Midbrain (tissue), 1 donor: ENCODE measurements at places on chromosomes 4 and X.

GRCh38 chr4:1504595-1505500, 98.6 kb upstream of the NKX1-1 start:
- DNase-seq, result no peak

DNA sequence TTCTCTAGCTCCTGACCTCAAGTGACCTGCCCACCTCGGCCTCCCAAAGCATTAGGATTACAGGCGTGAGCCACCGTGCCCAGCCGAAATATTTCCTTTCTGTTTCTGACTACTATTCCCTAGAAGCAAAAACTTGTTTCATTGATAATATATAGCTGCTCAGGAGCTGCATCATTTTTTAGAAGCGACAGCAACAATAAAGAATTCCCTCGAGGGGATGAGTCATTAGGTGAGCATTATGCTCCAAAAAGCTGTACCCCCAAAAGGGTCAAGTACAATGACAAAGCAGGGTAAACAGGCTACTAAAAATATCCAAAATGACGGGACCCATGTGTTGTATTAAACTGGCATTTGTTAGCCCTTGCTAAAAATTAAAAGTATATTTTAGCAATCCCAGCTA, 67.0 kb downstream of the RBM47 start:
- DNase-seq, result no peak

DNA sequence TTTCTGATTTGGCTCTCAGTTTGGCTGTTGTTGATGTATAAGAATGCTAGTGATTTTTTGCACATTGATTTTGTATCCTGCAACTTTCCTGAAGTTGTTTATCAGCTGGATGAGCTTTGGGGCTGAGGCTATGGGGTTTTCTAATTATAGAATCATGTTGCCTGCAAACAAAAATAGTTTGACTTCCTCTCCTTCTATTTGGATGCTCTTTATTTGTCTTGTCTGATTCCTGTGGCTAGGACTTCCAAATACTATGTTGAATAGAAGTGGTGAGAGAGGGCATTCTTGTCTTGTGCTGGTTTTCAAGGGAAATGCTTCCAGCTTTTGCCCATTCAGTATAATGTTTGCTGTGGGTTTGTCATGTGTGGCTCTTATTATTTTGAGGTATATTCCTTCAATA, 734.7 kb upstream of the FAM241A start:
- DNase-seq, result no peak

- DNase-seq, result no peak
These were observed 154.7 kb downstream of the TSPAN5 start for GRCh38 chr4:98503676-98504075.

GRCh38 chr4:25938787-25939186, 24.8 kb downstream of the SMIM20 start:
- DNase-seq, result no peak

DNA sequence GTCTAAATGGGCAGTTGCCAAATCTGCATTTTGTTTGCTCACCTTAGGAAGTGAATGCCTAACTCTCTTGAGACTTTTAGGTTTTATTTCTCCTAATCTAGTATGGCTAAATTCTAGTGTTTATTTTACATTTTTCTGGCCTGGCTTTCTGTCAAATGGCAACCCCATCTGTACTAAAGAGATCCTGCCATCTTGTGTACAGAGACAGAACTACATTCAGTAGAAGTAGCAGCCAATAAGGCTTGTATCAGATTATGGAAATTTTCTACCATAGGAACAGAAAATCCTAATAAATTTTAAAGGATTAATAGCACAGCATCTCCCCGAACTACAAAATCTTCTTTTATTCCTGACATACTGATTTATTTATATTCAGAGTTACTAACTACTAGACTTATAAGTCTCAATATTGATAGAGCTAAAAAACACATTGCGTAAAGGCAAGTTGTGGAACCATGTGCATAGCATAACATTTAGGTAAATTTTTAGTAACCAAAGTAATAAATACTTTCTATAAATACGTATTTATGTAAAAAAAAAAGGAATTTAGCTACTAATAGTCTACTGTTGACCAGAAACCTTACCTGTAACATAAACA, 45.5 kb downstream of the TMEM144 start:
- peak; percentile 69 for DNase-seq

DNA sequence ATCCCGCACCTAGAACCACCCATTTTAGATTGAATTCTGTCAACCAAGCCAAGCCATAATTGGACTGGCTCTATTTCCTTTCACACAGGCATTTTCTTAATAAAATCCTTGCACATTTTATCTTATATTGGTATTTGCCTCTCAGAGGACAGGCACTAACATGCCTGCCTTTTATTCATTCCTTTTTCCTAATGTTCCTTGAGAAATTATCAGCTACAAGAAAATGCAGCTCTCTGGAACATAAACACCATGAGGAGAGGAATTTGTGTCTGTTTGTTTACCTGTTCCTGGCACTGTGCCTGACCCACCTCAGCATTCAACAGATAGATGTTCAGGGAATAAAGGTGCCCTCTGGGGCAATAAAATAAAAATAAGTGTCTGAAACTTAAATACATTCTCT, 116.2 kb downstream of the PDHA2 start:
- no peak for DNase-seq

- no peak for DNase-seq
These were observed 25.1 kb upstream of the USO1 start for GRCh38 chr4:75699299-75699698.

DNA sequence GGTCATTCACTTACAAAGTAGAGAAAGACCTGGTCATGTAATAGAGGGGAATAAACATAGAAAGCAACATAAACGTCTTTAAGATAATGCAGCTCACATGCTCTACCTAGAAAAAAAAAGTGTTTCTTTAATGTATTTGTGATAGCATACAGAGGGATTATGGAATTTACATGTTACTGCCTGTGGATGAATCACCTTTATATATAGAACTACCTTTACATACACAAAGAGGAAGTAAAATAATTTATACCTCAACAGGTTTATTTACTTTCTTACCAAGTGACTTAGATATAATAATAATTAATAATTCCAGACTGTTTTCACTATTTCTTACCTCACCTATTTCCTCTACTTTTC, 81.5 kb downstream of the PPP3CA start:
- DNase-seq, result no peak
